Activated CD8-positive, alpha-beta T cell treated with anti-CD3 and anti-CD28 coated beads, Interleukin-2, amount 10 ng/mL, durations not matched to agents 7 days and 5 days (primary cell): ENCODE measurements at places on chromosomes 12 and 14. TPM values are rescaled to one million over a fixed set of nuclear protein-coding genes. Genes with fewer than 3 reads are reported as not detected.

DNA sequence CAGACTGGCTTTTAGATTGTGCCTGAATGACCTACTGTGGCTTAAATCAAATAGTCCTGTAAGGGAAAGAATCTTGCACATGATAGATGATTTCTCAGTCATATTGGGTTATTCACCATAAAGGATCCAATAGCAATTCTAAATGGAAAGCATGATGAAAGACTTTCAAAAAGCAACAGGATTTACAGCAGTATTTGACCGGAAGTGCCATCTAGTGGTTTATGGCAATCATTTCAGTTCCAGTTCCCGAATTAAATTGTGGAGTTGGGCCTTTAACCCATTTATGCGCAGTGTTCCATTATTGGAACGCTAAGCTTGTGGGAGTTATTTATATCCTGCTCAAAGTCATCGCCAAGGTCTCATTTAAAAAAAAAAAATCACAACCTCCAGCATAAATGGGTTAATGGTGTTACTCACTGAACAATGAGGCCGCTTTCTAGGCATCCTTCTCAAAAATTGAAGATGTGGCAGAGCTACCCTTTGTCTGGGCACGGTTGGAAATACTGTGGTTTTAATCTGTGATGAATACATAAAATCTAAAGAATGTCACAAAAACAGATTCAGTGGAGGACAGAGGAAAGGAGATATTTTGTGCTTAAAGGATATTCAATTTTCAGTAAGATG, 60.8 kb upstream of the REP15 start:
- H3K4me1 ChIP-seq, result peaks cover 25% of the 10 kb centered on the region
- peaks cover 2% of the 10 kb centered on the region for H3K27me3 ChIP-seq
- H3K4me3 ChIP-seq, result no peak overlapping the region
- no peak overlapping the region for H3K27ac ChIP-seq
- DNase-seq, result no peak

The DDX47 gene
- 56.8 TPM for total RNA-seq

GRCh38 chr12:104097954-104098353, 33.6 kb downstream of the HCFC2 start:
- no peak overlapping the region for H3K4me3 ChIP-seq
- no peaks in the 10 kb centered on the region for H3K4me1 ChIP-seq
- peaks cover 37% of the 10 kb centered on the region for H3K36me3 ChIP-seq
- H3K27me3 ChIP-seq, result no peaks in the 10 kb centered on the region
- no peak overlapping the region for H3K27ac ChIP-seq
- no peak for DNase-seq

DNA sequence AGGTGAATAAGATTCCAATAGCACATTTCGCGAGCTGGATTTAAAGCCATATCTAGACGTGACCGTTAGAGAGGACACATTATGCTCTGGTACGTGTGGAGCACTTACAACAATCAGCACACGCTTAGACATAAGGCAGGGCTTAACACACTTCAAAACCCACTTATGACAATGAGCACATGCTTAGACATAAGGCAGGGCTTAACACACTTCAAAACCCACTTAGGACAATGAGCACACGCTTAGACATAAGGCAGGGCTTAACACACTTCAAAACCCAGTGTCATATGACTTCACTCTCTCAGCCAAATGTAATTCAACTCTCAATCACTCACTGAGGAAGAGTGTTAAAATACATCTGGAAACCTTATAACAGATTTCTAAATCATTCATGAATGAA, 11.2 kb upstream of the PLD4 start:
- DNase-seq, result no peak
- peaks cover 27% of the 10 kb centered on the region for H3K27me3 ChIP-seq
- peaks cover 5% of the 10 kb centered on the region for H3K36me3 ChIP-seq
- H3K27ac ChIP-seq, result no peak overlapping the region
- no peak overlapping the region for H3K4me3 ChIP-seq

GRCh38 chr12:810671-811415, 58.5 kb downstream of the WNK1 start:
- peaks cover 23% of the 10 kb centered on the region for H3K36me3 ChIP-seq
- no peaks in the 10 kb centered on the region for H3K27me3 ChIP-seq
- H3K27ac ChIP-seq, result no peak overlapping the region
- DNase-seq, result no peak

The TAS2R31 gene
- 2.2 TPM for total RNA-seq
